ENCODE measurements at places on chromosomes 4 and X.

- H3K27ac ChIP-seq, result peak overlapping the region; percentile 97
- no peaks in the 10 kb centered on the region for H3K36me3 ChIP-seq
- no peaks in the 10 kb centered on the region for H3K4me1 ChIP-seq
- H3K4me3 ChIP-seq, result no peak overlapping the region
Observed at GRCh38 chr4:139776235-139776634, 110.6 kb downstream of the MGST2 start.

DNA sequence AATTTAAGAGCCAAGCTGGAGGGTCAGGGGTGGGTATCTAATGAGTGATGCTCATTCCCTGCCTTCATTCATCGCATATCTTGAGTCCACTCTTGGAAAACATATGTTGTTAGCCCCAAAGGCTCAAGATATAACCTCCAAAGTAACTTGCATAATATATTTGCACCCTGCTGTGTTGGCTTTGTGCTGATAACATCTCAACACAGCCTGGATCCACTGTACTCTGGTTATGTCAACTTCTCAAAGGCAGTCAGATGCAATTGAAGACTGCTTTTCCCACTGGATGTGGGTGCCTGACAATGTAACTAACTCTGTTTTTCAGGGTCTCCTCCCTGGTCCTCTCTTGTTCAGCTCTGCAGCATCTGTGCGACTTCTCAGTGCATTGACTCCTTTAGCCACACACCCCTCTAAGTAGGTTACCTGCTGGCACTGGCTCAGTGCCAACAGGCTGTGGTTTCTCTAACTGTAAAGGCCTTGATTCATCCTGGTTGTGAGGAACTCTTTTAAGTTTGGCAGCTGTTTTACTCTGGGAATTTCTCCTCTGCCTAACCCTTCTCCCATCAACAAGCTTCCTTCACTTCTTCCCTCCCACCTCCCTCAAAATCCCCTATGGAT, 28.1 kb downstream of the SLC16A2 start:
- peaks cover 5% of the 10 kb centered on the region for H3K4me1 ChIP-seq
- H3K27ac ChIP-seq, result no peak overlapping the region
- no peaks in the 10 kb centered on the region for H3K36me3 ChIP-seq
- H3K27me3 ChIP-seq, result no peaks in the 10 kb centered on the region
- DNase-seq, result no peak
- H3K4me3 ChIP-seq, result no peak overlapping the region

- no peak for DNase-seq
- H3K4me1 ChIP-seq, result no peaks in the 10 kb centered on the region
- H3K4me3 ChIP-seq, result no peak overlapping the region
- no peaks in the 10 kb centered on the region for H3K27me3 ChIP-seq
- H3K27ac ChIP-seq, result no peak overlapping the region
Observed at GRCh38 chrX:55357236-55357635, 92.5 kb upstream of the PAGE3 start.

DNA sequence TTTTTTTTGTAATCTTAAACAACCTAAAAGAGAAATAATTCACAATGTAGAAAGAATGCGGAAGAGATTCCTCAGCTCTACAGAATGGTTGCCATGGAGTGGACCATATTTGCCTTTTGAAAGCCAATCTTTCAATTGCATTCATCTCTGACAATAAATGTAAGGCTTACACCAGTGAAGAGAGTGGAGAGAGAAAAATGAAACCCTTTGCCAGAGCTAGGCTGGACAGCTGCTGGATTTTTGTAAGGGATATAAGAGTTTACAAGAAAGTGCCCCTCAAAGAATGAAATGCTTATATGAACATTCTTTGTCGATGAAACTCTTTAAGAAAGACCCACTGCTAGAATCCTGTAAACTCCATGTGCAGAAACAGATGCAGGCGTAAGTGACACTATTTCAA, 66.0 kb upstream of the FAT1 start:
- no peaks in the 10 kb centered on the region for H3K36me3 ChIP-seq
- H3K4me3 ChIP-seq, result no peak overlapping the region
- H3K27ac ChIP-seq, result no peak overlapping the region
- H3K27me3 ChIP-seq, result no peaks in the 10 kb centered on the region
- no peaks in the 10 kb centered on the region for H3K4me1 ChIP-seq

DNA sequence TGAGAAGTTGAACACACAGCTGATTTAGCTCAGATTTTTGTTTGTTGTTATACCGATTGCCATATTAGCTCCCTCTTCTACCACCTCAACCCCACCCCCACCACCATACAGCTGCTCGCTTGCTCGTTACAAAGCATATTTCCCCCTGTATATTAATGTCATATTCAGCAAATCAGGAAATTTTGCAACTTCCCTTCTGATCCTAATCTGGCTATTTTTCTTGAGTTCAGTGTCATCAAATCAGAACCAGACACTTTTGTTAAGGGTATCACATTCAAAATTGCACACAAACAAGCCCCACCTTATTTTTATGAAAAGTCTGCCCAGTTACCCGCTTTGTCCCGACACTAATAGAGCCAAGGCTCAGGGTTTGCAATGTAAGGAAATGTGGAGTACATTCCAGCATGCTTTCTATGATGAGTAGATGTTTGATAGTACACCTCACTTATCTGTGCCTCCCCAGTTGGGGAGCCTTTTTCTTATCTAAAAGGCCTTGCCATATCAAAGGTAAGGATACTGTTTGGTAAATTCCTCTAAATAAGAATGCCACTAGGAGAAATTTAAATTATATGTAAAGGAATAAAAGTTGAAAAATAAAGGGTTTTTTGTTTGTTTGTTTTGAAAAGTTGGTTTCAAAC, 212.2 kb downstream of the CBR4 start:
- peaks cover 2% of the 10 kb centered on the region for H3K4me1 ChIP-seq
- H3K27me3 ChIP-seq, result no peaks in the 10 kb centered on the region
- no peaks in the 10 kb centered on the region for H3K36me3 ChIP-seq
- H3K4me3 ChIP-seq, result no peak overlapping the region
- no peak for DNase-seq

DNA sequence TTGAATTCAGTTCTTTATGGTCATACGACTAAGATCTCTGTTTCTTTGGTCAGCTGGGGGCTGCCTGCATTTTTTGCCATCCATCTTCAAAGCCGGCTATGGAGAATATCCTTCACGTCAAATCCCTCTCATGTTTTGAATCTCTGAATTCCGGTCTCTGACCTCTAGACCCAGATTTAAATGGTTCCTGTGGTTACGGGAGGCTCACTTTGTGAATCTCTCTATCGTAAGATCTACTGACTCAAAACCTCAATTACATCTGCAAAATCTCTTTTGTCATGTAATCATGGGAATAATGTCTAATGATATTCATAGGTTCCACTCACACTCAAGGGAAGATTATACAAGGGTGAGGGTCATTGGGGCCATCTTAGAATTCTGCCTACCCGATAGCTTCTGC, 5.7 kb upstream of the MPC1L start:
- no peaks in the 10 kb centered on the region for H3K36me3 ChIP-seq
- no peak overlapping the region for H3K27ac ChIP-seq
- DNase-seq, result no peak
- peaks cover 3% of the 10 kb centered on the region for H3K27me3 ChIP-seq
- no peak overlapping the region for H3K4me3 ChIP-seq

DNA sequence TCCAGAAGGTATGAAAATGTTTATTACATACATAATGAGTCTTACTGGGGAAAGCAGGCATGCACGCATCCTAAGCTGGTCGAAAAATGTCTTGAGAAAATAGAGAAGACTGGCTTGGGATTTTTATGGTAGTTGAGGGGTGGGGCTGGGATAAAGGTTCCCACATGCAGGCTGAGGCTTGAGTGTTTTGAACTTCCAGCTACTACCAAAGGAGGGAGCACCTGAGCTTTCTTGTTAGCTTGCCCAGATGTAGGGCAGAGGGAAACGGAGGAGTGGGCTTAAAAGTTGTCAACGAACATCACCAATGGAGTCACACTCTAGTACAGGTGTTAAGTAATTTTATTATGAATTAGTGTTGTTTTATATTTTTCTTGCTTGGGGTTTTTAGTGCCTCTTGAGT, 39.6 kb upstream of the SRPX start:
- peak; percentile 44 for DNase-seq
- no peaks in the 10 kb centered on the region for H3K4me1 ChIP-seq
- no peaks in the 10 kb centered on the region for H3K36me3 ChIP-seq
- H3K27ac ChIP-seq, result no peak overlapping the region
- no peak overlapping the region for H3K4me3 ChIP-seq

DNA sequence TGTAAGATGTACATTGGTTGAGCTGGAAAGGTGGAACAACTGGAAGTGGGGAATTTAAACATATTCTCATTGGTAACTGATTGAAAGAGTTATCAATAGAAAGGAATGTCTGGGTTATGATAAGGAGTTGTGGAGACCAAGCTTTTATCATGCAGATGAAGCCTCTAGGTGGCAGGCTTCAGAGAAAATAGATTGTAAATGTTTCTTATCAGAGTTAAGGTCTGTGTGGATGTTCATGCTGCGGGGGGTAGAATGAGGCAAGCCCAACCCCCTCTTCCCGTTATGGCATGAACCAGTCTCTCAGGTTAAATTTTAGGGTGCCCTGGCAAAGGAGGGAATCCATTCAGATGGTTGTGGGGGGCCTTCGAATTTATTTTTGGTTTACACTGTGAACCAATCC, 16.0 kb downstream of the ARSD start:
- H3K27ac ChIP-seq, result no peak overlapping the region
- H3K27me3 ChIP-seq, result no peaks in the 10 kb centered on the region
- no peaks in the 10 kb centered on the region for H3K4me1 ChIP-seq

GRCh38 chr4:25892796-25893195, 21.2 kb upstream of the SMIM20 start:
- H3K4me1 ChIP-seq, result no peaks in the 10 kb centered on the region
- H3K27ac ChIP-seq, result no peak overlapping the region
- H3K4me3 ChIP-seq, result no peak overlapping the region
- no peak for DNase-seq
- no peaks in the 10 kb centered on the region for H3K36me3 ChIP-seq
- H3K27me3 ChIP-seq, result no peaks in the 10 kb centered on the region

GRCh38 chrX:34849371-34849770, 93.2 kb upstream of the FAM47B start:
- H3K4me3 ChIP-seq, result no peak overlapping the region
- H3K36me3 ChIP-seq, result no peaks in the 10 kb centered on the region
- DNase-seq, result no peak
- H3K27me3 ChIP-seq, result no peaks in the 10 kb centered on the region

DNA sequence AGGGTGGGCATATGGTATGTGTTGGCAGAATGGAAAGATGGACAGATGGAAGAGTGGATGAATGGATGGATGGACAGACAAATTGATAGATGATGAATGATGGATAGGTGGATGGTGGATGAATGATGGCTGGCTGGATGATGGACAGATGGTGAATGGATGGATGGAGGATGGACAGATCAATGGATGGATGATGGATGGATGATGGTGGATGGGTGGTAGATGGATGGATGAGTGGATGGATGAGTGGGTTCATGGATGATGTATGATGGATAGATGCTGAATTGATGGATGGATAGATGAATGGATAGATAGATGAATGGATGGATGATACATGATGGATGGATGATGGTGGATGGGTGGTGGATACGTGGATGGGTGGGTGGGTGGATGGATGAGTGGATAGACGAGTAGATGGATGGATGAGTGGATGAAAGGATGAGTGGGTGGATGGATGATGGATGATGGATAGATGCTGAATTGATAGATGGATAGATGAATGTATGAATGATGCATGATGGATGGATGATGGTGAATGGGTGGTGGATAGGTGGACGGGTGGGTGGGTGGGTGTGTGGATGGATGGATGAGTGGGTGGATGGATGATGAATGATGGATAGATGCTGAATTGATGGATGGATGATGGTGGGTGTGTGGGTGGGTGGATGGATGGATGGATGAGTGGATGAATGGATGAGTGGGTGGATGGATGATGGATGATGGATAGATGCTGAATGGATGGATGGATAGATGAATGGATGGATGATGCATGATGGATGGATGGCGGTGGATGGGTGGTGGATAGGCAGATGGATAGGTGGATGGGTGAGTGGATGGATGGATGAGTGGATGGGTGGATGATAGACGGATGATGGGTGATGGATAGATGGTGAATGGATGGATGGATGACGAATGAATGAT, 249.6 kb downstream of the AFAP1 start:
- peaks cover 9% of the 10 kb centered on the region for H3K4me1 ChIP-seq
- no peak overlapping the region for H3K27ac ChIP-seq
- no peaks in the 10 kb centered on the region for H3K27me3 ChIP-seq
- no peak overlapping the region for H3K4me3 ChIP-seq
- DNase-seq, result no peak
- no peaks in the 10 kb centered on the region for H3K36me3 ChIP-seq

GRCh38 chr4:38367642-38368174, 296.3 kb upstream of the KLF3 start:
- no peak for DNase-seq
- H3K4me3 ChIP-seq, result no peak overlapping the region
- H3K27ac ChIP-seq, result no peak overlapping the region
- H3K27me3 ChIP-seq, result no peaks in the 10 kb centered on the region
- no peaks in the 10 kb centered on the region for H3K36me3 ChIP-seq

DNA sequence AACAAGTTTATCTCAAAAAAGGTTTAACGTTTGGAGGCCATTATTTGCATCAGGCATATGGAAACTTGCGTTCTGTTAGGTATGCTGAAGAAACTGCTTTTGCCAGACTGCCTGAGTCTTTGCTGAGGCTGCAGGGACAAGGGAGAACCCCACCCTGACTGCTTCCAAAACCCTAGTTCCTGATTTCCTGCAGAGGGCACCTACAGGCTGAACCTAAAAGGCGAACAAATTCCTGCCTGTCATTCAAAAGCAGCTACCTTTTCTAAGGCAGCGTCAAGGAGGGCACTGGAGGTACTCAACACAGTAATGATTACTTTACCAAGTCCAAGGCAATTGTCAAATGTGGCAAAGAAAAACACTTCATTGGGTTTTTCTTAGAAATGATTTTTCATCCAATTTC, 578 bp upstream of the CORIN start:
- no peak overlapping the region for H3K27ac ChIP-seq
- H3K4me3 ChIP-seq, result no peak overlapping the region
- H3K27me3 ChIP-seq, result no peaks in the 10 kb centered on the region
- peaks cover 9% of the 10 kb centered on the region for H3K4me1 ChIP-seq
- H3K36me3 ChIP-seq, result peaks cover 5% of the 10 kb centered on the region

GRCh38 chrX:128460835-128461234, 408.6 kb upstream of the ACTRT1 start:
- no peaks in the 10 kb centered on the region for H3K4me1 ChIP-seq
- H3K27me3 ChIP-seq, result no peaks in the 10 kb centered on the region
- DNase-seq, result peak; percentile 8

GRCh38 chrX:48487362-48487798, 11.4 kb downstream of the FTSJ1 start:
- H3K4me1 ChIP-seq, result no peaks in the 10 kb centered on the region
- no peak overlapping the region for H3K4me3 ChIP-seq
- no peak overlapping the region for H3K27ac ChIP-seq
- H3K27me3 ChIP-seq, result no peaks in the 10 kb centered on the region

GRCh38 chrX:132059973-132060540, 37.0 kb downstream of the STK26 start:
- no peaks in the 10 kb centered on the region for H3K4me1 ChIP-seq
- H3K27me3 ChIP-seq, result no peaks in the 10 kb centered on the region
- H3K4me3 ChIP-seq, result no peak overlapping the region

- peaks cover 19% of the 10 kb centered on the region for H3K27me3 ChIP-seq
- peak; percentile 15 for DNase-seq
- peak overlapping the region; percentile 68 for H3K4me3 ChIP-seq
- H3K36me3 ChIP-seq, result peaks cover 10% of the 10 kb centered on the region
Observed at GRCh38 chrX:45851434-45851991, 650.8 kb upstream of the DIPK2B start.

- no peak overlapping the region for H3K27ac ChIP-seq
- H3K4me1 ChIP-seq, result no peaks in the 10 kb centered on the region
- no peaks in the 10 kb centered on the region for H3K27me3 ChIP-seq
- no peak for DNase-seq
- no peak overlapping the region for H3K4me3 ChIP-seq
Observed at GRCh38 chrX:12325171-12325570, 186.9 kb downstream of the FRMPD4 start.

Measured in SK-N-SH (cell line).